ENCODE measurements at places on chromosomes 16 and 17.

DNA sequence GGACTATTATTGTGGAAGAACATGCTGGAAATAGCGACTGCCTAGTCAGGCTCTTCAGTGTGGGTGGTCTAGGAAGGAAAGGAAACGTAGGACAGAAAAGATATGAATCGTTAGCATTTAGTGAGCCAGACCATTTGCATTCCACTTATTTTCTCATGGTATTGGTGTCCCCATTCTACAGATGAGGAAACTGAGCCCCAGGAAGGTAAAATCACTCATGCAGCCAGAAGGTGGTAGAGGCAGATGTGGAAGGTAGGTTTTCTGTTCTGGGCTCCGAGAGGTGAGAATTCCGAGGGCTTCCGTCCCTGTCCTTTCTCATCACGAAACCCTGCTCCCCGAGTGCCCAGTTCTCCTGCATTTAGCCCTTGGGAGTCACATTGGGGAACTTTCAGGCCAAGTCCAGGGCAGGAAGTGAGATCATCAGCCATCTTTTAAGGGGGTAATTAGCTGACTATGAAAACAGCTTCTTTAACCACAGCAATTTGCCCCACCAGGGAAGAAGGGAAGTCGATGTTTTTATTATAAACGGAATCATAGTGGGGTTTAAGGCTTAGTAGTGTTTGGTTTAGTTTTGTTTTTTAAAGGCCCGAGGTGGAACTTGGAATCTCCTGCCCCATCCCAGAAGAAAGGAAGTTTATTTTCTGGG, 110.7 kb upstream of the IRX3 start:
- peak; percentile 18 for DNase-seq

DNA sequence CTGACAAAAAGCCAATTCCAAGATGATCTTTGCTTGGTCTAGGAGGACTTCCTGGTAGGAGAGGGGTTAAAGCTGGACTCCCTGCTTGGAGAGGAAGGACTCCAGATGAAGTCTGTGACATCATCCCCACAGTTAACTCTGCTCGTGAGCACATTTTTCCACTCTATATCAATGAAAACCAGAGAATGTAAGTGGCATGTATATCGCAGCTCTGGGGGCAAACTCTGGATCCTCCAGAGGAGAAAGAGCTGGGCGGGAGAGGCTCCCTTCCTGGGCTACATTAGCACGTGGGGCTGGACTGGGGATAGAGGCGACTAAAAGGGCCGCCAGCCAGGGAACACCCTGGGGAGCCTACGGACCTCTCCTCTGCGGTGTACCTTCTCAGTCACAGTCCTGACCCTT, 34.1 kb downstream of the HIC1 start:
- no peak for DNase-seq

GRCh38 chr17:2123375-2124251, 68.7 kb downstream of the HIC1 start:
- DNase-seq, result no peak

GRCh38 chr17:71180801-71181385, 939.9 kb upstream of the SOX9 start:
- peak; percentile 18 for DNase-seq

- no peak for DNase-seq
These were observed 36.4 kb downstream of the CDR2 start for GRCh38 chr16:22337849-22338635.

DNA sequence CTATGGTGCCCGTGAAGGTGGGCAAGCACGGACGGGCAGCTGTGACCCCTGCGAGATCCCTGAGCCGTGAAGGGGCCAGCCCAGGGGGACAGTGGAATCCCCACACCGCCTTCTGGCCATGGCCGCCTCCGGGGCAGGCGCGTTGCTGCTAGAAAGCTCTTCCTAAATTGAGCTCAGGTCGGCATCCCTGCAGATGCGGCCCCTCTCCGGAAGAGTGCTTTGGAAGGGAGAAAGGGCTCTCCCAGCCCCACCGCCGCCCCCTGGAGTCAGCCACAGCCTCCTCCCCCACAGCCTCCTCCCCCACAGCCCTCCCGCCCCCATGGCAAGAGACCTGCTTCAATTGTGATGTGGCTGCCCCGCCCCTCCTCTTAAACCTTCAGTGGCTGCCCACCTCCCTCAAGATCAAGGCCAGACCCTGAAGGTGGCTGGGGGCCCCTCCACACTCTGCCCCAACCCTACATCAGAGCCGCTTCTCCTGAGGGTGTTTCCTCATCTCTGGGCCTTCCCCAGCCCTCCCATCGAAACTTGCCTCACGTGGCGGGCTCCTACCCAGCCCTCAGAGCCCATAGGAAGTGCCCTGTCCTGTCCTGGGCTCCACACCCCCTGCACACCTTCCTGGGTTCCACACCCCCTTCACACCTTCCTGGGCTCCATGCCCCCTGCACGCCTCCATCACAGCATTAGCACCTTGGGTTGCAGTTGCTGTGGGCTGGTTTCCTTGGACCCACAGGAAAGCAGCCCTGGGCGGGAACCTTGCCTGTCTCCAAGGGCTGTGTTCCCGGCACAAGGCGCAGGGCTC, 5.5 kb upstream of the CBFA2T3 start:
- DNase-seq, result no peak
